CD4-positive, alpha-beta T cell treated with Interleukin-4 for 1 hour (primary cell): ENCODE measurements at places on chromosomes 3 and 15.

DNA sequence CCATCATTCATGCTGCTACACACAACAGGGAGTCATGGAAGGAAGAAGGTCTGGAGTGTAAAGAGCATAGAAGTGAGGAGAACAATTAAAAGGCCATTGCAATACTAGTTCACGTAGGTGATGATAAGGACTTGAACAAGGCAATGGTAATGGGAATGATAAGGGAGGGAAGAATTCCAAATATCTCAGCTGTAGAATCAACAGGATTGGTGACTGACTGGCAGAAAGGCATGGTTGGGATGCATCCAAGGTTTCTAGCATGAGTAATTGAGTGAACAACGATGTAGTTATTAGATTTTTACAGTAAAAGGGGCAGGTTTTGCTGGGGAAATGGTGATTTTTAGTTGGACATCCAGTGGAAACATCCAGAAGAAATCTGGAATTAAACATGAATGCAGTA, 2.4 kb upstream of the SEC62 start:
- no peak for DNase-seq

DNA sequence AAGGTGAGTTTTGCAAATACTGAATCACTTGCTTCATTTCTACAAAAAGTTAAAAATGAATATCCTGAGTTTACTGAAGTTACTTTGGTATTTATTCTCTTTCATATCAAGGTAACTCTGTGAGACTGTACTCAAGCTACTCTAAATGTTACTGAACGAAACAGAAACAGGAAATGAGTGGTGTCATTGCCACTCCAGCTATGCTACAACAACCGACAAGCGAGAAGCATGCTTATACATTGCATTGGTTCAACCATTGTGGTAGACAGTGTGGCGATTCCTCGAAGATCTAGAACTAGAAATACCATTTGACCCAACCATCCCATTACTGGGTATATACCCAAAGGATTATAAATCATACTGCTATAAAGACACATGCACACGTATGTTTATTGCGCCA, 313.2 kb upstream of the THBS1 start:
- no peak for DNase-seq

- DNase-seq: no peak
These were observed 17.2 kb downstream of the CCDC33 start for GRCh38 chr15:74253211-74253921.

- DNase-seq: no peak
These were observed 107.9 kb downstream of the FMN1 start for GRCh38 chr15:33086500-33087121.

DNA sequence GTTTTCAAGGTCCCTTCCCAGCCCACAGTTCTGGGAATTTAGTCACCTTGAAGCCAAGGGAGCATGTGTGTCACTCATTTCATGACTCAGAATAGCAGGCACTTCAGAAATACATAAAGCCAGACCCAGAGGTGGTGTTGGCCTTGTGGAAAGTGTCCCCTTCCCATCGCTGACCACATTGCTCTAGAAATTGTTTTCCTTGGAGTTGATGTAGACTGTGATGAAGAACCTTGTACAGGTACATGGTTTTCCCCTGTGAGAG, 158.8 kb downstream of the SLCO3A1 start:
- no peak for DNase-seq

GRCh38 chr3:140972833-140973232, 31.2 kb downstream of the SLC25A36 start:
- no peak for DNase-seq

- DNase-seq: no peak
These were observed 32.0 kb upstream of the SEMA6D start for GRCh38 chr15:47685141-47685870.

- no peak for DNase-seq
These were observed 1.1 kb upstream of the PLCH1 start for GRCh38 chr3:155745795-155746550.

GRCh38 chr15:89543389-89543788, 31.9 kb upstream of the TICRR start:
- no peak for DNase-seq

- peak; percentile 12 for DNase-seq
These were observed 8.6 kb downstream of the AQP9 start for GRCh38 chr15:58146749-58147148.

- no peak for DNase-seq
These were observed 71.6 kb downstream of the CHD2 start for GRCh38 chr15:92971713-92972112.

GRCh38 chr15:26661748-26662147, 111.1 kb downstream of the GABRB3 start:
- no peak for DNase-seq

DNA sequence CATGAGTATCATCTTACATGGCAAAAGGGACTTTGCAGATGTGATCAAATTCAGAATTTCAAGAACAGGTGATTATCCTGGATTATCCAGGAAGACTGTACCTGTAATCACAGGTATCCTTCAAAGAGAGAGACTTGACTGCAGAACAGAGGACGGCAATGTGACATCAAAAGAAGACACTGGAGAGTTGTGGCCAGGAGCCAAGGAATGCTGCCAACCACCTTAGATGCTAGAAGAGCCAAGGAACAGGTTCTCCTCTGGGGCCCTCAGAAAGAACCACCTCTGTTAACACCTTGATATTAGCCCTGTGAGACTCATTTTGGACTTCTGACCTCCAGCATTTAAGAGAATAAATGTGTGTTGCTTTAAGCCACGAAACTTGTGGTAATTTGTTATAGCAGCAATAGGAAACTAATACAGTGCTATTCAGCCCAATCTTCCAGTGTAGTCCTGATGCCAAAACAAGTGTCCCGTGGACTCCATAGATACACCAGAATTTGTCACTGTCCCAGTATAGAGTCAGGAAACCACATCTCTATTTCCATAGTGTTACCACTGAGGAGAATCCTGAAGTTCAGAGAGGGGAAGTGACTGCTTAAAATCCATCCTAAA, 330.6 kb upstream of the TLE3 start:
- DNase-seq: no peak

- no peak for DNase-seq
These were observed 3.1 kb downstream of the MYLK start for GRCh38 chr3:123880998-123881561.

DNA sequence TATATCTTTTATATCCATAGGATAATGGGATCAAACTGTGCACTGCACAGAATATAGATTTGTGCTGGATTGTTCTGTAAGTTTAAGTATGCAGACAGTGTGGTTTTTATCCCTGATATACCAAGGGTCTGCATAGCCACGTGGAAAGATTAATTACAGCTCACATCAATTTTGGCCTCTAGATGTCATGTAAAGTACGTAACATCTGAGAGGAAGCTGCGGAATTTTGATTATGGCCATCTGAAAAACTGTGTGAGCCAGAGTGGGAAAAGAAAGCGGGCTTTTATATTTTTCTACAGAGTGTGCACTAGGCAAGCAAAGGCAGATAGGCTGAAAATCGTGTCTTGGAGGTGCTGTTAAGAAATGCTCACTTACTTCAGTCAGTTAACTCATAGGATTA, 562.7 kb downstream of the GBE1 start:
- DNase-seq: no peak

GRCh38 chr3:166526881-166527280, 689.7 kb upstream of the BCHE start:
- no peak for DNase-seq

- DNase-seq: peak; percentile 15
These were observed 238.8 kb downstream of the OPA1 start for GRCh38 chr3:193831495-193832455.

DNA sequence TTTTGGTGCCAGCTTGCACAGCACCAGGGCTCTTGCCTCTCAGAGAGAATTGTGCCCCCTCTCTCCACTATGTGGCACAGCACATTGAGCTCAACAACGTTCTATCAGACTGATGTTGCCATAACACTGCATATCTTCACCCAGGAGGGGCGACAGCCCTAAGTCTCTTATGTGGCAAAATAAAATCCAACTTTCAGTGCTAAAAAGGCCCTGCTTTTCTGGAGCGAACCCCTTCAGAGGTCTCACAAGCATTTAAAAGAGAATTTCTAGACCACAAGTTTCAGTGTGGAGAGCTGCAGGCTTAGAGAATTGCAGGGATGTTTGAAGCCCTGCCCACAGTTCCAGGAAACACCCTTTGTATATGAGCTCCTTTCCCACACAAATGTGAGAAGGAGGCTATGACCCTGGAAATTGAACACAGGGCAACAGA, 85.5 kb downstream of the LIPC start:
- peak; percentile 14 for DNase-seq

GRCh38 chr3:39138804-39139415, 14.5 kb downstream of the CSRNP1 start:
- no peak for DNase-seq

DNA sequence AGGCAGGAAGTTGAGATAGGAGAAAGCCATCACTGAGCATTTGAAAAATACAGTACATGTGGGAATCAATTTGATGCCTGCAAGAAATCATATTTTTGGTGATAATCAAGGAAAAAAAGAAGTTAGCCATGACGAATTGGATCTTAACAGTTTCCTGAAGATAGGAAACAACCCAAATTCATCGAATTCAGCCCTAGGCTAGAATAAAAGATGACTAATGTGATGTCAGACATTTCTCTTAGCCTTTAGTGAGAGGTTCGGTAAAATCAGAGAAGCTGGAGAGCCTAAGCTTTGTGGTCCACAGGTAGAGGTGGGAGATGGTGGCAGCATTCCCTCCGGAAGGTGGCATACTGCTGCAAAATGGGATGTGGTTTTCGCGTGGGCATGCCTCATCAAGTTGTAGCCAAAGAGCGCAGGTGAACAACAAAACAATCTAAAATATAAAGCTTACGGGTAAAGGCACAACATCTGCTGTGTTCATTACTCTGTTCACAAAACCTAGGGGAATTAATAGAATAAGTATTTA, 144.1 kb upstream of the ALCAM start:
- DNase-seq: no peak

DNA sequence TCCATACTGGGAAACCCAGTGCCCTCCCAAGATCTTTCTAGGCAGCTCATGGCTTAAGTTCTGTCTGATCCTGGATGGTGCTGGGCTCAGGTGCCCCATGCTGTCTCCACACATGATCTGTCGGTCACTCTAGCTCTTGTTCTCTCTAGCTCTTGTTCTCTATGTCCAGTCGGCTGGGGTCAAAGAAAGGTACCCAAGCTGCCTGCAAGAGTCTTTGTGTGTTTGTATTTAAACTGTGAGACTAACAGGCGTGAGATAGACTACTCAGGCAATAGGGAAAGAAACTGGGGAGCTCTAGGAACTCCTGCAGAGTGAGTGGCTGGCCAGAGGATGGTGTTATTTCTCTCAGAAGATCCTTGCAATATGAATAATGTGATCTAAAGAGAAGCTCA, 40.2 kb downstream of the GPR156 start:
- no peak for DNase-seq

GRCh38 chr15:40280260-40281056, 2.4 kb downstream of the ANKRD63 start:
- no peak for DNase-seq

GRCh38 chr3:155331078-155331477, 37.6 kb upstream of the STRIT1 start:
- DNase-seq: no peak

DNA sequence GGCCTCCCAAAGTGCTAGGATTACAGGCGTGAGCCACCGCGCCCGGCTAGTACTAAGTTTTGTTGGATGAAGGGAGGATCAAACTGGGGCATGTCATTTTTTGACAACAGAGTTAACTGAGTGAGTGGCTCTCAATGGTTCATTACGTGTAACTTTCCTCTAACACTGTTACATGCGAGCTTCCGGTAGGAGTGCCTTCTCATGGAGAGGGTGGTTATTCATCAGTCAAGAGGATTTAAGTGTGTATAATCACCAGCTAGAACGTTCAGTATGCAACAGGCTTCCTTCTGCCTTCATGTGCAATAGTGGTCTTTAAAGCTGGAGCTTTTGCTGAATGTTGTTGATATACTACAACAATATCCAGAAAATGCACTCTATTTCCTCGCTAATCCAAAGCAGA, 19.1 kb upstream of the GOLGA8A start:
- DNase-seq: no peak

- no peak for DNase-seq
These were observed 37.3 kb downstream of the CYFIP1 start for GRCh38 chr15:22942877-22943276.

DNA sequence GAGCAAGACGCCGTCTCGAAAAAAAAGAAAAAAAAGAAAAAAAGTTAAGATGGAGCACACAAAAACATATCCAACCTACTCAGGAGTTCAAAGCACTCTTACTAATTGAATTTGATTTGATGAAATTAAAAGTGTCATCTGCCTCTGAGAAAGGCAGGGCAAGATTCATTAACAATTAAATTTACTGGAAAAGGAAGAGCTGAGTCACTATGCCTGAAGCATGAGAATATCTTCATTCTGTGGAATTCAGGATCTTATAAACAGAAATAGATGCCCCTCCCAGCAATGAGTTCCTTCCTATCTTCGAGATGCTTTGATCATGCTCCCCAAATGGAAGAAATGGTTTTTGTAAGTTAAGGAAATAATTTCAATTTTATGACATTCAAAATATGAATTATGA, 61.0 kb upstream of the ST3GAL6 start:
- no peak for DNase-seq

DNA sequence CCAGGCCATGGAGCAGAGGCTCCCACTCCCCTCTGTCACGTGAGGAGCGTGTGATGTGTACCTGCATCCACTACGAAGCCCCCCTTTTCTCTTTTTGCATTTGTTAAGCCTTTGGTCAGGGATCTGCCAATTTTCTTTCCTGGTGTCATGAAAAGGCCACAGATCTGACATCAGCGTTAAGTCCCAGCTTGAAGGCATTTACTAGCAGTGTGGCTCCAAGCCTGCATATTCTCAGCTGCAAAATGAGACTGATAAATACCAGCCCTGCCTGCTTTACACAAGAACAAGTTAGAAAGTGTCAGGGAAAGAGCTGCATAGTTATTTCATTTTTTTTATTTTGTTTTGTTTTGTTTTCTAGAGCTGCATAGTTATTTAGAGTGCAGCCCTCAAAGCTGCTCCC, 2.3 kb upstream of the ANKRD63 start:
- no peak for DNase-seq

GRCh38 chr15:27784107-27784506, 315.0 kb downstream of the OCA2 start:
- no peak for DNase-seq

DNA sequence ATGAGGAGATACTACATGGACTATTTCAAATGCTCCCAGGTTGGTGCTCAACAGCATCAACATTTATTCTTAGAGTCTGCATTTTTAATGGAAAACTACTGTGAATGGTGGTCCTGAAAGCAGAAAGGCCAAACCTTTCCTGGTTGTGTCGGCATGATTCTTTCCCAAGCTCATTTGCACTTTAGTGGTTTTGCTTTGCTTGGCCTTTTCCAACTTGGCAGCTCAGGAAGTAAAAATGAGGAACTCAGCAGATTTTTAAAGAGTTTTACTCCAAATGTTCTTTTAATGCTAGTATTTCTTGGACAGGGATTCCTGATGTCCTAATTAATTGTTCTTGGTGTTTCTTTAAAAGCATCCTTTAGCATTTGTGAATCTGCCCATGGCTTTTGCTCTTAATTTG, 197.4 kb downstream of the SLC9A9 start:
- no peak for DNase-seq

- DNase-seq: peak; percentile 61
These were observed 60.5 kb downstream of the THBS1 start for GRCh38 chr15:39641191-39641889.

- DNase-seq: no peak
These were observed 9.5 kb downstream of the RAB6B start for GRCh38 chr3:133886031-133886722.
